Stimulated activated CD8-positive, alpha-beta memory T cell treated with anti-CD3 and anti-CD28 coated beads, Interleukin-7, amount 100 ng/mL, for 1 hour (primary cell): ENCODE measurements at places on chromosomes 3 and 15.

GRCh38 chr3:171219258-171219657 lies 192.7 kb upstream of the SLC2A2 start:
- no peak for DNase-seq

- DNase-seq: peak; percentile 52
Observed at GRCh38 chr15:72199721-72200212, 2.2 kb upstream of the GRAMD2A start.

DNA sequence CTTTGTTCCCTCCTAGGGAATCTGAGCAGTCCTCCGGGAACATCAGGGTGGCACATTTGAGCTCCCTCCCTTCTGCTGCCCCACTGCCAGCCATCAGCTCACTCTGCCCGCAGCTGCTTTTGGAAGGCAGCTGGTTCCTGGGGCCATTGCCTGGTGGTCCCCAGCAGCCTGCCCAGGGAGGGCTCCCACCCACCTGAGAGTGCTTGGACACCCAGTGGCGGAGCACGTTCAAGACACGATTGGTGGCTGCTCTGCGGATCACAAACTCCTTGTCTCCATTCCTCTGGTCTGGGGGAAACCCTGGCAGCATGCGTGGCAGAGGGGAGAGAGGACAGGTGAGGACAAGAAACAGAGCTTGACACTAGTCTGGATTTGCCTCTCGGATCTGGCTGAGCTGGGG lies 53.7 kb upstream of the CTSH start:
- DNase-seq: no peak

- DNase-seq: no peak
Observed at GRCh38 chr3:55105647-55106046, 177.8 kb upstream of the LRTM1 start.

- no peak for DNase-seq
Observed at GRCh38 chr3:104556372-104557078, 810.2 kb upstream of the ALCAM start.

GRCh38 chr15:84638103-84638502 lies 16.0 kb downstream of the WDR73 start:
- DNase-seq: no peak

DNA sequence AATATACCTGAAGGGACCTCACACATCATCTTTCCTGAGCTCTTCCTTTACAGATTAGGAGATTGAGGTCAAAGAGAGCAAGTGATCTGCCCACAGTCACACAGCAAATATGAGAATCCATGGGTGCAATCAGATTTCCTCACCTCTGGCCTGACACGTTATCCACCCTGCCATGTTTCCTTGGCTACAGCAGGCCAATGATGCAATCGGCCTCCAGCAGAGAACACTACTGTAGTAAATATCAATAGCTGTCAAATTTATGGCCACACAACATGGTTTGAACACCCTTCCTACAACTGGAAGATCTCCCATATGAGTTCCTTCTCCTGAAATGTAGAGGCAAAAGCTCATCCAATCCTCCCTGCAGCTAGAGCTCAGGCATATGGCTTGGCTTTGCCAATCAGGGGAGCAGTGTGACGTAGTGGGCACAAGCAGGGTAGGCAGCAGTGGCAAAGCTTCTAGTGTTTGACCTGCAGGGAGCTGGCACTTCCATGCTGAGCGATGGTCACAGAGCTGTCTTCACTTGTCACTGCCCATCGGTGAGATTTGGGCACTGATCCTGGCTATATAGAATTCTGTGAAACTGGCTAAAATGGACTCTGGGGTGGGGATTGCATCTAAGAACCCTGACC lies 271.3 kb downstream of the TJP1 start:
- no peak for DNase-seq

GRCh38 chr15:91526424-91526823 lies 327.1 kb upstream of the SLCO3A1 start:
- DNase-seq: no peak

DNA sequence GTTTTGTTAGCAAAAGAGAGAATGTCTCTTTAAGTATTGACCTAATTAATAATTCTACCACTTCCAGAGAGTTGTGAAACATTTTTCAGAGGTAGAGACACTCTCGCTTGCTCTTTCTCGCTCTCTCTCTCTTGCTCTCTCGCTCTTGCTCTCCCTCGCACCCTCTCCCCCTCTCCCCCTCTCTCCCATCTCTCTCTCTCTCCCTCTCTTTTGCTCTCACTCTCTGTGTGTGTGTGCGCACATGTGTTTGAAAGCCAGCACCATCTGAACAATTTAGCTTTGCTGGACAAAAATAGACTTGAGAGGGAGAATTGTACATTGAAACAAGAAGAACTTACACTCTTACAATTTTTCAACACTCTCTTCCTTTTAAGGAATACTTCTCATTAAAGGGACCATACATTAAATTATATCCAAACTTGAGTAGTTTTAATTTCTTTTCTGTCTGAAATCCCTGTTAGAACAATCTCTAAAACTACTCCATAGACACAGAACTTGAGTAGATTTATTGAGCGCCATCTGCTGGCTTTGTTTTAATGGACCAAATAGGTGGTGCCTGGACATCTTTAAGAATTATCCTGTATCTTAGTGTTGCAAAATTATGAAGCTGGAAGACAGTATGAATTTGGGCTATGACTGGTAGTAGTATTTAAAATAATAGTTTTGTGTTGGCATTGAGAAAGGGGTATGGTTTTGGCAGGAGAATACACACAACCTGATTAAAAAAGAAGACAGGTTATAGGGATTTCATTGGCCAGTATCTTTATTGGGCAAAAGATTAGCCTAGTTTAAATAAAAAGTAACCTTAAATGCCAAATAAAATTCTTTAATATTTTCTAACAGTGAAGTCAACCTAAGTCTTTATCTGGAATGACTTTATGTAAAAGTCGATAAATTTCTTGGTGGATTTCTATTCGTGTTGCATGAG lies 124.6 kb downstream of the AKAP13 start:
- no peak for DNase-seq

- DNase-seq: no peak
Observed at GRCh38 chr3:139527265-139527664, 12.3 kb downstream of the RBP1 start.

DNA sequence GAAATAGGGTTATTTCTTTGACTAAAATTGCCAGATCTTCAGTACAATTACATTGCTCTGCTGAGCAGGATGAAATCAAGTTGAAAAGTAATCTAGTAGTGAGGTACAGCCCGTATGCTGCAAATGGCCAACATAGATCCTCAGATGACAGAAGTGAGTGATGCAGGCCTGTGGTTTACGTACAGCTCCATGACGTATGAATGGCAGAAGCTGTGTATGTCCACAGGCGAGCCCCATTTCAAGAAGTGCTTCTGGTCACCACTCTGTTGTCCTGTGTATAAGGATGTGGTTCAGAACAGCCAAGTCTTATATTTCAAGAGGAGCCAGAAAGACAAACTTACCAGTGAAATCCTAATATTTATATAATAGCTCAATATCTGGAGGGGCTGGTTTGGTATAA lies 9.2 kb downstream of the CD86 start:
- no peak for DNase-seq

- no peak for DNase-seq
Observed at GRCh38 chr3:55198554-55198953, 270.7 kb upstream of the LRTM1 start.

DNA sequence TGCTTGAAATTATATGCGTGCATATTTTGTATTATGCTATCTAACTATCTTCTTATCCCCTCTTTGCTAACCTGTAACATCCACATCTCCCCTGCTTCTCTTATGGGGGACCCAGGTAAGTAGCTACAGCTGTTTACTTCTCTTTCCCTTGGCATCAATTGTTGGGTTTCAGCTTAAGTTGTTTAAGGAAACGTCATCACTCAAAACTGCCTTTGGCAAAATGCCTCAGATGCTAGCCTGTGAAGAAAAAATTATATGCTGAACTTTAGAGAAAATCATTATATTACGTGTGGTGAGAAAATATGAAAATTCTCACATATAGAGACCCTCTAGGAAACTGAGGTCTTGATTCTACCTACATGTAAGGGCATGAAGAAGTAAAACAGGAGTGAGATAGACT lies 447.0 kb upstream of the NECTIN3 start:
- no peak for DNase-seq

DNA sequence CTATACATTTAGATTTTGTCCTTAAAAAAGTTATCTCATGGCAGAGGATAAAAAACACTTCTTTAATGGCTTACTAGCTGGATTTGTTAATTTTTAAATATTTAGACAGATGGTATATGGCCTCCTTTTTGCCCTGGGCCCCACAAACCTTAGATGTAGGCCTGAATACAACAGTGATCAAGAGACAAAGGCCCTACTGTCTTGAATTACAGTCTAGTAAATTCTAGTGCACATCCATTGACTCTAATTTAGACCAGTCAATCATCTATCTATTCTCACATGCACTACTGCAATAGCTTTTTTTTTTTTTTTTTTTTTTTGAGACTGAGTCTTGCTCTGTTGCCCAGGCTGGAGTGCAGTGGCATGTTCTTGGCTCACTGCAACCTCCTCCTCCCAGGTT lies 452.8 kb downstream of the FHIT start:
- no peak for DNase-seq

DNA sequence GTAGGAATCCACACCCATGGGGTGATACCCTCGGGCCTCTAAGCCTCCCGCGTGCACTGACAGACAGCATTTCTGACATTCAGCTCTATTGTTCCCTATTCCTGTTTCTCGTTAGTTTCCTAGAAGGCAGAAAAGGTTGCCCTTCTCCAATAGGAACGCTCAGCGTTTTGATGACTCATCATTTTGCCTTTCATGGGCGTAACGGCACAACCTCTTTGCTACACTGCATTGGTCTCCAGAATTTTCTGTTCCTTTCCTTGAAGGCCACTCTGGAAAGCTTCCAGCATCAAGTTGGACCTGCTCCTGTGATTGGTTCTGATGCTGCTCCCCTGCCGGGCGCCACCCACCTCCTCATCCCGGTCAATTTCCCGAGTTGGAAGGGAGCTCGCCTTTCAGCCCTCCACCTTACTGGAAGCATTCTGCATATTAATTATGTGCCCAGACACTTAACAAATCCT lies 13.0 kb upstream of the TNK2 start:
- DNase-seq: no peak

DNA sequence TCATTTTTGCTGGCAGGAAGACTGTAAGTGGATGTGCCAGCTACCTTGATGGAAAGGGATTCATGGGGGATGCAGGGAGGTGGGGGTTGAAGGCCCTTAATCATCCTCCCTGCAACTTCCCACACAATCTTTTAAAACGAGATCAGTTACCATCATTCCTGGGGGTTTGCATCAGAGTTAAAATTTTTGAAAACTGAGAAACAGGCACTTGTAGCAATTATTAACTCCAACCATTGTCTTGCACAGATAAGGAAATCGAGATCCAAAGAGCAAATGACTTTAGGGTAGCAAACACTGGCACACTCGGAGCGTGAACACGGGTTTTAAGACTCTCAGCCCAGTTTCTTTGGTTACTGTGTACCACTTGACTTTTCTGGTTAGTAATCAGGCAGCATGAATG lies 41.9 kb downstream of the GPD1L start:
- DNase-seq: no peak

GRCh38 chr3:159928666-159929065 lies 60.0 kb upstream of the IL12A start:
- DNase-seq: no peak

DNA sequence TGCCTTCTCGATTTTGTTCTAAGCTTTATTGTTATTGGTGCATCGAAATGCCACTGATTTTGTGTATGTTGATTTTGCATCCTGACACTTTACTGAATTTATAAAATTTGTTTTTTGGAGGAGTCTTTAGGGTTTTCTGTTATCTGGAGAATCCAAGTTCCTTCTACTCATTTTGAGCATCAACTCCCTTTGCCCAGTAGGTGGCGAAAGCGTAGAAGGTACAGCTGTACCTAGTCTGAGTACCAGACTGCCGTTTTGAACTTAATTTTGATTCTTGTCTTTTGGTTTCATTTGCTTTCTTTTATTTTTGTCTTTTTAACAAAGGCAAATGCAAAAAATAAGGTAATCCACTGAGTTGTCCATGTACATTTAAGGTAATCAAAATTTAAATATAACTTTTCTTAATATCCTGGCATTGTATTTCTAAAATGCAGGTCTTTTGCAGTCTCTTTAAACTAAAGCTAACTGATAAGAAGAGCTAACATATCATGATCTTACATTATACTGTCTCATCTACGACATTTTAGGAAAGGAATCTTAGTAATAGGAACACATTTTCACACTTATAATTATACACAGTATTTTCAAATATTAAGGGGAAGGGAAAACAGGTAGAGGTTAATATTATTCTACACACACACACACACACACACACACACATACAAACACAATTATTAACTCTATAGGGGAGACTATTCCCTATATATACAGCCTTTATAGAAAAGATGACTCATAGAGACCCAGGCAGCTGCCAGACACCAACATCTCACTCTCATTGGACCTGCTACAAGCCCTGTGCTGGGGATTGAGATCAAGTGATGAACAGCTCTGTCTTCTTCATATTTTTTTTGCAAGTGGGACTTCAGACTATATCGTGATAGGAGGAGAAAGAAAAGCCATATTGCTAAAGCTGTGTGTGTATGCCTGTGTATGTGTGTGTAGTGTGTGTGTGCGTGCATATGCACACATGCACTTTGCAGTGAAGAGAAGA lies 71.8 kb downstream of the SYNPR start:
- no peak for DNase-seq

DNA sequence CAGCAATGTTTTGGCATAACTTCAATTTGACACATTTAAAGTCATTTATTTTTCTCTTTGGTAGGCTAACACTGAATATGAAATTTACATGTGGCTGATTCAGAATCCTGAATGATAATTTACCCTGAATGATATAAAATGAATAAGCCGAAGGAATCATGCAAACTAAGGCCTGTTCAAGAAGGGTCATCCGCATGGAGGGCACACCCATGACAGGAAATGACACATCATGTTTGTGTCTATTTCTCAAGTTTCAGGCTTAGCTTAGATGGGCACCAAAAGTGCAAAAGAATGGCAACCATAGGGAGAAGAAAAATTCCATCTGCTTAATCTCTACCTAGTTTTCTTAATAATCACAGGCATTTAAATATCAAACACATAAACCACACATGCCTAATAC lies 141.5 kb downstream of the DUT start:
- no peak for DNase-seq

DNA sequence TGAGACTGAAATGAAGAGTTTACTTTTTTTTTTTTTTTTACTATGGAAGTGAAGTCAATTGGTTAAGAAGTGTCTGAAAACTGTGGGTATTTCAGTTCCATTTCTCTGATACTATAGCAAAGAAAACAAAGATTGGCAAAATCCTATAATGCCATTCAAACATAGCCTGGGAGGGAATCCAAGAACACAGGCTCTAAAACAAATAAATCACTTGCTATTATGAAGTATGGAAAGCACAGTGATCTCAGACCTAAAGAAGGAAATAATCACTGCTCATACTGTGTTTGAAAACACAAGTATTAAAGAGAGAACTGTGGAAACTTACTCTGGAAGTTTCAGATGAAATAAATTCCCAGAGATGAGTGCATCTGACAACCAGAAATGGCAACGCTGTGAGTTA lies 12.0 kb downstream of the SAMMSON start:
- DNase-seq: no peak

GRCh38 chr15:87805117-87805820 lies 451.3 kb downstream of the NTRK3 start:
- no peak for DNase-seq

- no peak for DNase-seq
Observed at GRCh38 chr15:41832875-41833274, 5.0 kb downstream of the JMJD7 start.
